Testis (tissue), 5 donors: ENCODE measurements at places on chromosomes 11 and 22. TPM values are rescaled to one million over a fixed set of nuclear protein-coding genes. Genes with fewer than 3 reads are reported as not detected.

GRCh38 chr11:123454060-123454651, 24.1 kb downstream of the GRAMD1B start:
- peaks cover 9% of the 10 kb centered on the region for H3K4me1 ChIP-seq
- no peaks in the 10 kb centered on the region for H3K27me3 ChIP-seq
- no peak overlapping the region for H3K4me3 ChIP-seq
- no peak for DNase-seq

ART1 gene
- total RNA-seq: 0.79 TPM

DNA sequence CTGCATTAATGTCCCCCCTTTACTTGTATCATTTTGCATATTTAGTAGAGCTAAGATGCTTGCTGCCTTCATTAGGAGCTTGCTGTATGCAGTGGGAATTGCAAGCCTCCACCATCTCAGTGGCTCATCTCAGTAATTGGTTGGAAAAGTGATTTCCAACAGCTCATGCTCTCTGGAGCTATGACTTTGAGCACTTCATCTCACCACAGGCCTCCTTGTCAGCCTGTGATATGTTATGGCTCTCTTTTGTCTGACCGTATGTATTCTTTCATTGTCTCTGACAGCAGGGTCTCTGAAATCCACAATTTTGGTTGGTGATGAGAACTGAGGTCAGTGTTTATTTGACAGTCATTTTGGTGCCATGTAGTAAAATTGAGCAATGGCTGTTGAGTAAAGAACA, 345.1 kb downstream of the FAT3 start:
- H3K4me1 ChIP-seq: no peaks in the 10 kb centered on the region
- no peak overlapping the region for H3K4me3 ChIP-seq
- no peak for DNase-seq
- H3K27me3 ChIP-seq: no peaks in the 10 kb centered on the region

DNA sequence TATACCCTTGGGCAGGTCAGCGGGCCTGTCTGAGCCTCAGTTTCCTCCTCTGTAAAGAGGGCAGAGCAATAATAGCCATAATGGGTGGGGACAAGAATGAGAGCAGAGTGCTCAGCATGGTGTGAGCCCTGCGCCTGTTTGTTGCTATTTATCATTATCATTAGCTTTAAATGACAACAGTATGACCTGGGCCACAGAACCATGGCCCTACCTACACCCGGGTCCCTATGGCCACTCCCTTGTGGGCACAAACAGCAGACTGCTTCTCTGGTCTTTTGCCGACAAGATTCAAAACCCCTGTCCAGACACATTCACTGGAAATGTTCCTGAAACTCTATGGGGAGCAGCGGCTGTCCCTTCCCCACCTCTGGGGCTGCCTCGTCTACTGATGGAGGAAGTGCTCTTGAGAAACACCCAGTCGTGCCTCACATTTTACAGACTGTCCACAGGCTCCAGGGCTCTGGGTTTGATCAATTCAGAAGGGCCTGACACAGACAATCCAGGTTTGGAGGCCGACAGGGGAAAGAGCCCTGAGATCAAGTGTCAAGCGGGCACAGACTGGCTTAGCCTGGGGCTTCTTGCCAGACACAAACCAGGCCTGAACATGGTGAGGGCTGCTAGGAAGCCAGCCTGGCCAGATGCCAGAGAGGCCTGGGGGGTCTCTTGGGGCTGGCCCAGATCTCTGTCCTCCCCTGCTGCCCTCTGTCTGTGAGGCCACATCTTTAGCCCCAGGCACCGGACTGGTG, 112.5 kb upstream of the CD82 start:
- no peak for DNase-seq
- H3K4me3 ChIP-seq: no peak overlapping the region
- H3K27ac ChIP-seq: no peak overlapping the region
- no peaks in the 10 kb centered on the region for H3K4me1 ChIP-seq
- H3K36me3 ChIP-seq: no peaks in the 10 kb centered on the region

- no peak for DNase-seq
- no peaks in the 10 kb centered on the region for H3K27me3 ChIP-seq
- H3K4me3 ChIP-seq: no peak overlapping the region
- no peaks in the 10 kb centered on the region for H3K36me3 ChIP-seq
- no peak overlapping the region for H3K27ac ChIP-seq
Measured at GRCh38 chr22:23598805-23599518, 18.9 kb upstream of the IGLL1 start.

DDT gene
- total RNA-seq: 80.0 TPM
